ENCODE measurements at places on chromosomes 7 and 10.

DNA sequence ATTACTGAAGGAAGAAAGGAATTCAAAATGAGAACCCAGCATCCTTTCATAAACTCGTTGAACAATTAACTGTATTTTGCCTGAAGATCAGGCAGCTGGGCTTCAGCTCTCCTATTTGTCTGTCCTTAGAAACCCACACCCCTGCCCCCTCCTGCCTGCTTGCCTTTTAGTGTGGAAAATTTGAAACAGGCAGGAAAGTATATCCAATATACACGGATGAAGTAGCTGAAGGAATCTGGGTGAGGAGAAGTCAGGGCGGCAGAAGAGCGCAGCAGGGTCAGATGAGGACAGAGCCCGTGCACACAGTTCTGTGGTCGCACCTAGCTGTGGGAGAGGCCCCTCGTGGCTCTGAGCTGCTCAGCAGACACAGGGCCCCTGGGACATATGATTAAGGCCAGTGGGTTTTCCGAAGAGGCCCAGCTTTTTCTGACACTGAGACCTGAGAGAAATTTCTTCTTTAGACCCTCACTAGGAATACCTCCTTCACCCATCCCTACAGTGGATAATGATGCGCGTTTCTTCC, 87.9 kb downstream of the ACTR3B start:
- DNase-seq: no peak

DNA sequence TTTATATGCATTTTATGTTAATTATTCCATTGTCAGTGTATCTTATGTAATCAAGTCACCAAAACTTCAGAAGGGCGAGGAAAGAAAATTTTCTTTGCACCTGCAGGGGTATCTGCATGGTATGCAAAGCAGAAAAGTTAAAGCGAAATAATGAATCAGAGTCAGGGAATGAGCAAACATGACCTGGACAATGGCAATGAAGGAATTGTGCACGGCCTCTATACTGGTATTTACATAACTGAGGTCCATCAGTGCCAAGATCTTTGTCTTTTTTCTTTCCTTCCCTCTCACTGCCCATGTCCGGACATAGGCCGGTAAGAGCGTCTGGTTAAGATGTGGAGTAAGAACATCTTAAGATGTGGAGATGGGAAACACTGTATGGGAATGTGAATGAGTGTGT, 14.4 kb upstream of the AKR1C3 start:
- no peak for DNase-seq

DNA sequence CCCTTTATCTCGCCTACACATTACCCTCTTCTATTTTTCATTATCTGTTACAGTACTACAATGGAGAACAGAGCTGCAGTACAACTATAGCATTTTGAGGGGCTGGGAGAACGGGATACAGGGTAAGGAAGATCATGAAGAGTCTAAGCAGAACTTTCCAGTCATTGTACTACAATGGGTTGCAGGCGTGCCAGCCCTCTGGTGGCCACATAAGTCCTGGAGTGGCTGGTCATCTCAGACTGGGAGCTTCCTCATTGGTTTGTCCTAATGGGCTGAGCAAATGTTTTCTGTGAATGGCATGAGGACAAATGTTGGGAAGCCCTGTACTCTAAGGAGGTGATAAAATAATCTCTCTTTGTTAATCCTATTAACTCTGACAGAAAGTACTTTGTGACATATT, 33.0 kb downstream of the TMEM106B start:
- no peak for DNase-seq

GRCh38 chr7:90843472-90843871, 247.4 kb downstream of the CDK14 start:
- no peak for DNase-seq

- no peak for DNase-seq
Observed at GRCh38 chr10:127500127-127500526, 49.0 kb upstream of the NPS start.

DNA sequence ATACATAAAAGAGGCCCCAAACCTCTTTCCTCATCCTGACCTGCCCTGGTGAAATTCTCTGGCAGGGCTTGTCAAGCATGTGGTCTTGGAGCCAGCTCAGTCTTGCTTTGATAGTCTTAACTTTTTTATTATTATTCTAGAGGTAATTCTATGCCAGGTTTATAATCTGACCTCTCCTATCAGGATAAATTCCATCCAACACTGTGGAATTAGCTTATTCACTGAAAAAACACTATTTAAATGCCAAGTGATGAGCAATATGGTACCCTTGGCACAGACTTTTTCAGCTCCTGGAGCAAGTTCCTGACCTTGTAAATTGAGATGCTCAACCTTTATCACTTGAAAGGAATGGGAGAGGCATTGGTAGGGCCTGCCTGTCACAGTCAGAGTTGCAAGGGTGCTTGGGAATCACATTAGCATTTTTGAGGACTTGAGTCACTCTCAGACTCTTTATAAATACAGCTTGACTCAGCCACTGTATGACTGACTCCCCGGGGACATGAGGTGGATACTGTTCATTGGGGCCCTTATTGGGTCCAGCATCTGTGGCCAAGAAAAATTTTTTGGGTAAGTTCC, at the start of gene CPA4:
Gene CPA4, plus strand, starts transcription at position 480 of the 576 bp plus-strand sequence. Its CDS starts 20 bp downstream, at position 500.
- DNase-seq: no peak

- DNase-seq: no peak
Observed at GRCh38 chr10:52464368-52465124, 150.5 kb downstream of the DKK1 start.

DNA sequence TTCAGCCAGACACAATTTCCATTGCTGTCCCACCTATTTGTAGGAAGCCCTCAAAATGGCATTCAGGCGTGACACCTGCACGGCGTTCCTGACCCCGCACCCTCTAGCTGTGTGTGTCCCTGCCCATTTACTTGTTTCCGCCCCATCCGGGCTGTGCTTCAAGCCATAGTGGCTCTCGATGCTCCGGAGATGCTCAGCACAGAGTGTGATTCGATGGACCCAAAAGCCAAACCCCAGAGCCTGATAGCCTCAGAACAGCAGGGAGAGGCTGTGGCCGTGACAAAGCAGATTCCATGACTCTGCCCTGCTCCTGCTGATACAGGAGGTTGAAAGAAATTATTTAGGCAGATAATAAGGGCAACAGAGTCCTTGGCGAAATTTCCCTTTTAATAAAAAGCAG, 13.4 kb downstream of the BUD31 start:
- no peak for DNase-seq

GRCh38 chr10:48796713-48797245, 112.1 kb downstream of the WDFY4 start:
- DNase-seq: no peak

GRCh38 chr10:131310551-131311401, 745 bp downstream of the TCERG1L start:
- no peak for DNase-seq

DNA sequence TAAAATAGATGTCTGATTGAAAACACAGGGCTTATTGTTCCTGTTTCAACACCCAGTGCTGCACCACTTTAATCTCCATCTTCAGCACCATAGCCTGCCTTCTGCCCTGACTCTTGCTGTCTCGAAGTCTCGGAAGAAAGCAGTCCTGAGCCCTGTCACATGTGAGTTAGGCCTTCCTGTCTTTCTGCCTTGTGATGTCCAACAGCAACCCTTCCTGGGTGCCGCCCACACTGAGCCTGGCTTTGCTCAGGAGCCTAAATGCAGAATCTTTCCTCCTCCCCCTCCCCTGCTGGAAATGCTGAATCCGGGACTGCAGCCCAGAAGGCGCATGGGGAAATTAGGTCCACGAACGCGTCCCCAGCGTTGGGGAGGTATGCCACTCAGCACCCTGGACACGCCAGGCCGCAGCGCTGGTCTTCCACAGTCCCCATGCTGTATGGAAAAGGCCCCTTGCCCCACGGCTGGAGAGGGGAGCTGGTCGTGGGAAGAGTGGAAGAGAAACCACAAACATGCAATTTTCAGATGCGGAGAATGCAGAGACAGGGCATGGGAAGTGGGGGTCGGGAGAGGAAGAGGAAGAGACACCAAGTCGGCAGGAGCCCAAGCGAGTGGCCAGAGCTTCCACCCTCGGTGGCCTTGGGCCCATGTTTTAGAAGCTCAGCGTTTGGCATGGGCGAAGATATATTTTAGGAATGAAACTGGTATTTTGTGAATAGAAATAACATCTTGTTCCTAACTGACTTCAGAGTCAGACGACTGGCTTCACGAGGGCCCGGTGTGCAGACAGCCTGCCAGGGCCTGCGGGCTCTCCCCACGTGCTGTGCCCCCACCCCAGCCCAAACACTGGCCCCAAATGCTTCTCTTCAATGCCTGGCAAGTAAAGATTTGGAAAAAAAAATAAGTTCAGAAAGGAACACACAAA, 656.1 kb upstream of the FOXK1 start:
- DNase-seq: no peak

- DNase-seq: no peak
Observed at GRCh38 chr10:37803269-37803668, 54.1 kb downstream of the ZNF248 start.

DNA sequence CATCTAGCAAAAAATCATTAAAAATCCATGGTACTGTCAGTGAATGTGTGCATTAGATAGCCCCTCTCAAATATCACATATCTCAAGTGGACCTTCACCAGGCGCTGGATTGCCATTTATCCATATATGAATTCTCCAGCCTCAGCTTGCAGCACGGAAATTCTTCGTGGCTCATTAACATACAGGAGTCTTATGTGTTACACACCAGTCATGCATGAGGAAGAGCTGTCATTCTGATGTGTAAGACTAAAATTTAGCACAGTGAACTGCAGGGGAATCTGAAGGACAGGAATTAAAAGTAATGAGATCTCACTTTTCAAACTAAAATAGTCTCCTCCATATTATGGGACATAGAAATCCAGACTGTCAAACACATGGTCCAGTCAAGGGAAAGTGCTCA, 542.4 kb upstream of the DPP6 start:
- no peak for DNase-seq

- DNase-seq: no peak
Observed at GRCh38 chr7:106326594-106327537, 42.1 kb upstream of the NAMPT start.

DNA sequence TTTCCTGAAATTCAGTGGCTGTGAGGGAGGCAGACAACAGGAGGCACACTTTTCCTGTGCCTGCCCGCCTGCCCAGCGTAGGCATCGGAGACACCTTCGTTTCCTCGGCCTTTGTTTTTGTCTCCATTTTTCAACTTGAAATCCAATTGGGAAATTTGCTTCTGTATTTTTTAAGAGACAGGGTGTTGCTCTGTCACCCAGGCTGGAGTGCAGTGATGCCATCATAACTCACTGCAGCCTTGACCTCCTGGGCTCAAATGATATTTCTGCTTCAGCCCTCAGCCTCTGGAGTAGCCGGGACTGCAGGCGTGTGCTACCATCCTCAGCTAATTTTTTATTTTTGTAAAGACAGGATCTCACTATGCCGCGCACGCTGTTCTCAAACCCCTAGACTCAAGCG, 116.8 kb downstream of the CYTH3 start:
- no peak for DNase-seq

DNA sequence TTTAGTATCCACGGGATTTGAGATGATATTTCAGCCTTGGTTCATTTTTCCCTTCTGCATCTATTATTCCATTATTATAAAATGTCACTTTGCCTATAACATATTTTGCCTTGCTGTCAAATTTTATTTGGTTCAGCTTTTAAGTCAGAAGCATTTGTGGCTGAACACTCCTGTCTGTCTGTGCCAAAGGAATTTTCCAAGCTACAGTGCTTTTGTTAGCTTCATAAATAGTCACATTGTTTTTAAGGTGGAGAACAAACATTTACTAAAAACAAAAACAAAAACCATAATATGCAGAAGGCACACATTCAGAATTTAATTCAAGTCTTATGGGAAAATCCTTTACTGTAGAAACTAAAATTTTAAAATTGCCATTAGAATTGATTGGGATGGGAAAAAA, 33.8 kb upstream of the ELMO1 start:
- no peak for DNase-seq

DNA sequence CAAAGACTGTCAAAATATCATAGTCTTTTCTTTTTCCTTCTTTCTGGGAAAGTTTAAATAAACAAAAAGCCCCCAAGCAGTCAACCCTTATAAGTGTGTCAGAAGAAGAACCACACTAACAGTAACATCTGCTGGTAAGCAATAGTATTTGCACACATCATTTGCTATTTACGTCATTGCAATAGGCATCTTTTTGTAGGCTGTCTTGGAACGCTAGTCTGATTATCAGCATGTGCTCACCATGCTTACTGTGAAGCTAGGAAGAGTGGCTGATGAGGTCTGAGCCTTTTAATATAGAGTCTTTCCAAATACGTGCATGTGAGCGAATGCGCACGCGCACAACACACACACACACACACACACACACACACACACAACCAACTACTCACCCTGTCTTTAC, 599.0 kb upstream of the TPK1 start:
- DNase-seq: no peak

DNA sequence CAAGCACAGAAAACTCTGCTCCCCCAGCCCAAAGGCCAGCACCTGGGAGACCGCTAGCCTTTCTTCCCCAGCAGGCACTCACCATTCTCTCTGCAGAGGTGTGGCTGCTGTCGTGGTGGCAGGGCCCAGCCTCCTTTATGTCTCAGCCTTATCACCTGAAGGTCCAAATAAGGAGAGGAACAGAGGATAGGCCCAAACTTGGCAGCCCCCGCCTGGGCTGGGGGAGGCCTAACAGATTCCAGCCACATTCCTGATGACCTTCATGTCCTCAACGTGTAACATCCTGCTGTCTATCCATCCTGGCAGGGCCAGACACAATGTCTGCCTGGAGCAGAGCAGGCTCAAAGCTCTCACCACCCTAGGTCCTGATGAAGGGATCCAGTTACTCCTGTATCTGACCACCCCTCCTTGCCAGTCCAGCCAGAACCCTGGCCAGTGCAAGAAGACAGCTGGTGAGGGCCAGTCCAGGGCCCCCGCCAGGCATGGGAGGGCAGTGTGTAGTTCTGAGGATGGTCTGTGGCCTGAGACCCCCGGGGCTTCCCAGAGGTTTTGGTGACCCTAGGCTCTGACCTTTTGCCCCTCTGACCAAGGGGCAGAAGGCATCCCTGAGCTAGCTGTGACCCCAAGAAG, at the start of gene MYL7:
Gene MYL7, minus strand, starts transcription at position 112 of the 630 bp plus-strand sequence. Its CDS starts 27 bp downstream, at position 85.
- no peak for DNase-seq

- no peak for DNase-seq
Observed at GRCh38 chr10:116403740-116404250, 23.9 kb upstream of the PNLIPRP3 start.

- peak; percentile 80 for DNase-seq
Observed at GRCh38 chr7:38368191-38368605, 94.8 kb upstream of the TARP start.

DNA sequence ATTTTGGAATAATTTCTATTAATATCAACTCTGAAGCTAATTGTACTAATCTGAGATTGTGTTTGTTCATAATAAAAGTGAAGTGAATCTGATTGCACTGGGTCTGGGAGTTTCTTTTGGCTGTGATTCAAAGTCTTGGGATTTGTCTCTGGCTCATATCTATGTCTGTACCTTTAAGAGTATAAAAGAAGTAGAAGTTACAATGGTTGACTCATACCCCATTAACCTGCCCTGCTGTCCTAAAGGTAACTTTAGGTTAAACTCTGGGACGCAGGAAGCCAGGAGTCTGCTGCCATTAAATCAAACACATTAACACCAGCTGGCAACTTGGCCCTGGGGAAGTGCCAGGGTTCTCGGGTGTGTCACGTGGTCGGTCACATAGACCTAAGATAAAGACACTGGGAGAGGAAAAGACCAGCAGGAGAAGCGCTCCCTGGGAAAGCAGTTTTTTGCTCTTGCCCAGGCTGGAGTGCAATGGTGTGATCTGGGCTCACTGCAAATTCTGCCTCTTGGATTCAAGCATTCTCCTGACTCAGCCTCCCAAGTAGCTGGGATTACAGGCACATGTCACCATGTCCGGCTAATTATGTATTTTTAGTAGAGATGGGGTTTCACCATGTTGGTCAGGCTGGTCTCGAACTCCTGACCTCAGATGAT, 17.8 kb downstream of the SCD start:
- no peak for DNase-seq

GRCh38 chr7:51705701-51706100, 389.1 kb upstream of the COBL start:
- DNase-seq: no peak

GRCh38 chr7:41039386-41039953, 663.4 kb downstream of the INHBA start:
- DNase-seq: no peak
